ENCODE measurements at places on chromosomes 12 and 14.
A peak's percentile ranks its signal among the peaks of the same experiment; 100 is the strongest.

DNA sequence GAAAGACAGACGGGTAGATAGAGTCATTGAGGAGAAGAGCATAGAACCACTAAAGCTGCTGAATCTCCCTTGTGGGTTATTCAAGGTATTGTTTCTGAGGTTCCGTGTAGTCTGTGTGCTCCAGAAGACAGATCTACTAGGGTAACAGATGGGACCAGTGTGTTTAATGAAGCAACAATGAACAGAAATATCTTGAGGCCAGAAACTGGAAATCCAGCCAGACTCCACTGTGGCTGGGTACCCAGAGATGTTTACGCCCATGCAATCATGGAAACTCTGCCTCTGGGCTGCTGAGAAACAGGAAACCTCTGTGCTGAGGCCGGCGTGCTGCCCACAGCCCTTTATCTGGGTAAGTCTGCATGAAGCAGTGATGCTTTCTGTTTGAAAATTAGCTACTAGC lies 8.3 kb downstream of the PROX2 start:
- peak; percentile 60 for DNase-seq

GRCh38 chr14:93893661-93894261 lies 33.4 kb upstream of the FAM181A start:
- no peak for DNase-seq

- DNase-seq, result no peak
Measured at GRCh38 chr12:30845676-30846075, 80.9 kb upstream of the TSPAN11 start.

GRCh38 chr12:91622981-91623380 lies 440.4 kb upstream of the DCN start:
- no peak for DNase-seq
